ENCODE measurements at places on chromosomes 16 and 17.

DNA sequence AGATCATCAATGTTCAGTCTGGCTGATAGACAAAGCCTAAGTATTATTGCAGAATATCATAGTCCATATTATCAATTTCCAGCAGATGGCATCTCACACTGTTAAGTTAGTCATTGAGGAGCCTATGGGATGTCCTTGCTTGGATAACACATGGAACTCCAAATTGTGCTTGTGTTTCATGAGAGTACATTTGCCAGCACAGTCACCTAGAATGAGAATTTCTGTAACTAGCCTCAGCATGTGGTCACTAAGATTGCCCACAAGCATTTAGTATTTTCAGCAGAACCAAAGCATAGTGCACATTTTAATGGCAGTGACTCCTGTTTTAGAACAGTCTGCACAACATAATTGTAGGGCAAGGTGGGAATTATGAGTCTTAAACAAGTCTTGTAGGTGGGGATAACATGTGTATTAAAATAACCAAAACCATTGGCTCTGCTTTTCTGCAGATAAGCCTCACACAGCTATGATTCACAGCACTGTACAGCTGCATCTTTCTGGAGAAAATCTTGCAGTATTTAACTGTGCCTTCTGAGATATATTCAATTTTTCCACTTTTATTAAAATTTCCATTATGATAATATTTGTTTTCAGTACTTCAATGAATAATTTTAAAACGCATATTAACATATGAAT lies 882.8 kb upstream of the SOX9 start:
- no peak for DNase-seq

DNA sequence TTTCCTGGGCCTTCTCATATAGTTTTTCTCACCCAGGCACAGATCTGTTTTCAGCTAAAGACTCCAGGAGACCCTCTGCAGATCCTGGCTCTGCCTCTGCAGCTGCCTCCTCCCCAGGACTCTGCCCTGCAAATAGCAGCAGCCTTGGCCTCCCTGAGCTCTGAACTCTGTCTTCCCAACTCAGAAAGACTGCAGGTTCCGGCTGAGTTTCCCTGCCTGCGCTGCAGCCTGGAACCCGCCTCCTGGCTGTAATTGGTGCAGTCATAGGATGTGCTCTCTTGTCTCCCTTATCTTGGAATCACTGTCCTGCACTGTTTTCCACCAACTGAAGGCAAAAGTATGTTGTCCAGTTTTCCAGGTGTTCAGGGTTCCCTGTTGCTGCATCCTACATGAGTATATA lies 14.3 kb upstream of the DNASE1 start:
- DNase-seq: no peak

GRCh38 chr17:78550464-78550863 lies 26.7 kb downstream of the DNAH17 start:
- DNase-seq: no peak

DNA sequence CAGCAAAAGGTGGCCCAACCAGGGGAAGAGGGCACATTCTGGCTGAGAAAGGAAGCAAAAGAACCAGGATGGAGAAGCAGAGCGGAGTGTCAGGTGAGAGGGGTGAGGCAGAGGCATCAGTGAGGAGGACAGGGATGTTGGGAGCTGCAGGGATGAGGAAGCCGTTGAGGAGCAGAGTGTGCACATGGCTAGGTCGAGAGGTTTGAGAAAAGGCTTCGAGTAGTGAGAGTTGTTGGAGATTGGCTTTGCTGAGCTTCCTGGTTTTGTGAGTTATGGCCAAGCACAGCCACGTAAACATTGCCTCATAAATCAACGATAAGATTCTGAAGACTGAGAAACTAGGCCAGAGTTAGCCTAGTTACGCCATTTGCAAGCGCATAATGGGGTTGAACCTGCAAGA lies 26.9 kb downstream of the DNAH2 start:
- no peak for DNase-seq

All from stimulated activated CD4-positive, alpha-beta T cell treated with anti-CD3 and anti-CD28 coated beads, Interleukin-1b, Interleukin-23, amount 100 ng/mL, for 1 hour (primary cell).